ENCODE measurements at places on chromosomes 3 and 15.

DNA sequence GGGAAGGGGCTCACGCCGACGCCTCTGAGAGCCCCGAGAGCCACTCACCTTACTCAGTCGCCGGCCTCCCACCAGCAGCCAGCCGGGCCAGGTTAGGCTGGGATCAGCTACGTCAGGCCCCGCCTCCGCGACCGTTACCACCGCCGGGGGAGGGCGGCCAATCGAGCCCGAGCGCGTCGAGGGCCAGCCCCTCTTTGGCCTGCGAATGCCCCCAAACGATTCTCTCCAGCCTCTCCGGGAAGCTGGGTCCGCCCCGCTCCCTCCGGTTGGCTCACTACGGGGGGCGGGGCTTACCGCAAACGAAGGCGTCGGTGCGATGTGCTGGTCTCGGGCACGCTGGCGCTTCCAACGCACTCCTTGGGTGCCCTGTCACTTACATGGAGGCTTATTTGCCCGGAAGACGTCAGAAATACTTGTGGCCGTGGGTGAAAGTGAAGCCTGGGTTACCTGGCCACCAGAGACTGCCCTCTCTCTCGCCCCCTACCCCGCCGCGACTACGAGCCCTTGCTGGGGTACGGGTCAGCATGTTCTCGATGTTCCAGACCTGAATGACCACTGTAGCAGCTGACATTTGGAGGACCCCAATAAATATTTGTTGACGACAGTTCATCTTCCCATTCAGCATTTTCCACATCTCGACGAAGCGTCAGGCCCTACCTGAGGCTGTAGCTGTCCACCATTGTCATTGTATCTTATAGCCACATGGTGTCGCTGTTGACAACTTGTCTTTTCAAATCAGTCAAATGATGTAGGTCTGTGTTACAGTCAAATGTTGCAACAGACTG lies at the start of gene CEP70:
Gene CEP70, minus strand, starts transcription at position 111 of the 785 bp plus-strand sequence. CDS start 21,333 bp downstream, outside the sequence.
- peak; percentile 79 for DNase-seq

GRCh38 chr3:181881749-181882148 lies 170.0 kb downstream of the SOX2 start:
- DNase-seq = no peak

DNA sequence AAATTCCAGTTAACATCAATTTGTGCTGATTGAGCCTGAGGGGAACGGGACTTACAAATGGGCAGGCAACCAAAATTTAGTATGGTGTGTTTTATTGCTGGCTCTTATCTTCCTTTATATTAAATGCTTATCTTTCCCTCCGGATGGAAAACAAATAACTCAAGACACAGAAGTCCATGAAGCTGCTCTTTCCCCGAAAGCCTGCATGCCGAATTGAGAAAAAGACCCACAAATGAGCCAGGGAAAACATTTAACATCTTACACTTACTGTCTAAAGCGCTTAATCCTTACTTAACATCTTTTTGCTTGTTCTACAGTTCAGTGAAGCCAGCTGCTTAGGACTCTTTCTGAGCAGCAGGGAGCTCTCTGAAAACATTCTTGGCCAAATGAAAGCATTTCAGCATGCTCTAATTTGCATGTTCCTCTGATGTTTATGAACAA lies 49.5 kb downstream of the HEG1 start:
- DNase-seq = no peak

- no peak for DNase-seq
Observed at GRCh38 chr3:55471522-55472280, 15.4 kb downstream of the WNT5A start.

GRCh38 chr15:58190419-58190818 lies 52.2 kb downstream of the AQP9 start:
- no peak for DNase-seq

DNA sequence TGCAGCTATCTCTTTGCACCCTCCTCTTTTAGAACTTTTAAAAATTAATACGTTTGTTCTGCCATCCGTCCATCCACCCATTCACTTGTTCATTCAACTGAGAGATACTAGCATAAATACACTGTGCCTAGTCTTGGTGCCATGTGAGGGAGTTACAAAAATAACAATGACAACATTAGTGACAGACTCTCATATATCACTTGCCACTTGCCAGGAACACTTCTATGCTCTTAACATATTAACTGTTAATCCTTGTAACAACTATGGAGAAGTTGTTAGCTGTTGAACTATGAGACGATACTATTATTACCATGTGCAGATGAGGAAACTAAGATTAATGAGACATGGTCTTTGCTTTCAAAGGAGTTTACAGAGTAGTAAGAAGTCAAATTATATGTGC lies 33.6 kb downstream of the RPL39L start:
- DNase-seq = no peak

DNA sequence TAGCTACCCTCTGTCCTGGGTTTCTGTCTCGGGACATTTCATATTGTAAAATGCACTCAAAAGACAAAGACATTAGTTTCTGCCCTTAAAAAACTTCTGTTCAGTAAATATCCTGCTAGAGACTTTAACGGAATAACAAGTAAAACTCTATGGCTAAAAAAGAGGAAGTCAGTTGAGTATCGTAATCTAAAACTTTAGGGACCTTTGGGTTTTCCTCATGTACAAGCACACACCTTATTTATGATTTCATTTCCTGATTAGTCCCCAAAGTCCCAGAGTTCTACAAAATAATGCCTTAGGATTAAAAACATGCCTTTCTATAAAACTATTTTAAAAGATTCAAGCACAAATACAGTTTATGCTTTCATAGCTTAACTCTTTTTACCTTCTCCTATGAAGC lies 585.9 kb downstream of the UNC13C start:
- DNase-seq = no peak

GRCh38 chr3:123098426-123099330 lies 31.9 kb downstream of the PDIA5 start:
- DNase-seq = no peak
